ENCODE measurements at places on chromosomes 4 and X. TPM values are rescaled to one million over a fixed set of nuclear protein-coding genes. Genes with fewer than 3 reads are reported as not detected.

DNA sequence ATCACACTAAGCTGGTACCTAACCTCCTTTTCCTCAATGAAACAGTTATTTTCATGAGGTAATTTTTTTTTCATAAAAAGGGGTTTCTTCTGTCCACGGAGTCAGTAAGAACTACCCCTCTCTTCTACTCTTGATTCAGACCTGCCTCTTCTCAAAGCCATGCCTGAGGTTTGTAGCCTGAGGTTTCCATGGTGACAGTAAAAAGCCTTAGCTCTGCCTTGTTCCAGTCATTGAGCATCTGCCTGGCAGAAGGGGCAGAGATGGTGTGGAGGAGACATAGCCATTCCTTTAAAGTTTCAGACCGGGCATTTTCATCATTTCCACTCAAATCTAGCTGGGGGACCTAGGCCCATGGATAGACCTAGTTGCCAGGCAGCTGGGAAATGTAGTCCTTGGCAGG is 135.5 kb downstream of the REPS2 start:
- no peak for DNase-seq

- DNase-seq, result no peak
These were observed 410.9 kb downstream of the PCDH10 start for GRCh38 chr4:133559987-133560386.

- DNase-seq, result peak; percentile 42
These were observed 335.0 kb downstream of the BMPR1B start for GRCh38 chr4:95092766-95093165.

- DNase-seq, result no peak
These were observed 272.7 kb upstream of the FAT4 start for GRCh38 chr4:125042041-125042440.

DNA sequence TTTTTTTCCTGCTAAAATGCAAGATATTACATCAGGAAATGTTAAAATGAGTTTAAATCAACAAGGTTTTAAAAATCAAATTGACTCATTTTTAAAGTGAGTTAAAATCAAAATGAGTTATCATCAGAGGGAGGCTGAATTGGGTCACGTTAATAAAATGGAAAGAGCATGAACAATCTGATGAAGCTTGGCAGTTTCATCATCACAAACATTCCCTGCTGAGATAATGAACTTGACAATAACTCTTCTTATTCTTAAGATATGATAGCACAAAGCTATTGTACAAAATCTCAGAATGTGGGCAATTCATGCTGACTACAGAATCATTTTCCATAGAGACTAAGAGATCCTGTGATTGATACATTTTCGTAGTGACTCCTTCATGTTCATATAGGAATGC is 1086.7 kb downstream of the STIM2 start:
- no peak for DNase-seq

- peak; percentile 90 for DNase-seq
These were observed 24.5 kb downstream of the ELF4 start for GRCh38 chrX:130085551-130086446.

- DNase-seq, result no peak
These were observed 6.9 kb upstream of the SMIM43 start for GRCh38 chr4:121771869-121772268.

GRCh38 chrX:54807524-54808108 is at the start of gene MAGED2:
TSS of gene MAGED2 (plus strand) at chrX:54807745. CDS start at chrX:54809332, 1,587 bp downstream.
- DNase-seq, result peak; percentile 68

DNA sequence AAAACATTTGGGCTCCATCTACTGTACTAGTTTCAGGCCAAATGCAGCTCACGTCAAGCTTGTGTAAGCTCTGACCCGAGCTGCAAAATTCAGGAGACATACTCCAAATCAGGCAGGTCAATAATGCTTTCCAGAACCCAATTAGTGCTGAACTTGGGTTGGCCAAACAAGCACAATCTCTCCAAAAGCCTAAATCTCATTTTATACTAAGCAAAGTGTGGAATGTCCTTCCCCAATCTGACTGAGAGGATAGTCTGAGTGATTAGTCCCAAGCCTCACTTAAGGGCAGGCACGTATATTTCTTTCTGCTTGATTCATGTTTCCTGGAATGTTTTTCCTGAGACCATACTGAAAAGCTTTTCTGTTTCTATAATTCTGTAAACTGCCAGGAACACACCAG is 79.9 kb downstream of the NKX6-1 start:
- no peak for DNase-seq

GRCh38 chr4:121094297-121094966 is 22.1 kb upstream of the NDNF start:
- no peak for DNase-seq

GRCh38 chr4:153750197-153750817 is 9.5 kb downstream of the RNF175 start:
- DNase-seq, result peak; percentile 69

DNA sequence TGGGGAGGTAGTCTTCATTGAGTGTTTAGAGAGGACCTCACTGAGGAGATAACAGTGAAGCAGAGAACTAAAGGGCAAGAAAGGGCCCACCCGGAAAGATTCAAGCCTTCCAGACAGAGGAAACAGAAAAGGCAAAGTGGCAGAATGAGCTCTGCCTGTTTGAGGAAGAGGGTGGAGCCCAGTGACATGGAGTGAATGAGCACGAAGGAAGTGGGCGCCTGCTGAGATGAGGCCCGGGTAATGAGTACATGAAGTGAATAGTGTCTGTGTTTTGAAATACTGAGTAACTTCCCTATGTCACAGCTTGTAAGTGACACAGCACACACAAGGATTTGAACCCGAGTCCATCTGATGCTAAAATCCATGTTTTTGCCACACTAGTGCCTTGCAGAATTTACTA is 32.5 kb upstream of the TLR2 start:
- no peak for DNase-seq

DNA sequence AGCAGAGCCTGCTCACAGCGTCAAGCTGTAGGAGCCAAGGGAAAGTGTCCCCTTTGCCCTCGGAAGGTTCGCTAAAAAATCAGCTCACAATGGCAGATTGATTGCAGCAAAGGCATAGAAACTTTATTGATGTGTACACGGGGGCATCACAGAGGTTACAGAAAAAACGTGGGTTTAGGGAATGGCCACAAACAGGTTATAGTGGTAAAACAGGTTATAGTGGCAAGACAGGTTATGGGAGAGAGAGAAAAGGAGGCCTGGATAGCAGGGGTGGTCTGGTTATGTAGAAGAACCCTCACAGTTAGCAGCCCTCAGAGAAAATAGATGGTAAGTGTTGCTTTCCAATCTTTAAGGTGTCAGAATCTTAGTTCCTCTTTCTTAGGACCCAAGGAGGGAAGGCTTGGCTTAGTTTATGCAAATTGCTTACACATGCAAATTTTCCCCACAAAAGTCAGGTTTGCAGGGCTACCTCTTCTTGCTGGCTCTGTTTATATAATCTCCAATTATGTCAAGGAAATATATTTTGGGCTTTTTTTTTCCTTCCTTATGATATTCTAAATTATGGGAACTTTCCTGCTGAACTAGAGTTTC is 113.7 kb downstream of the BMP15 start:
- DNase-seq, result no peak

DNA sequence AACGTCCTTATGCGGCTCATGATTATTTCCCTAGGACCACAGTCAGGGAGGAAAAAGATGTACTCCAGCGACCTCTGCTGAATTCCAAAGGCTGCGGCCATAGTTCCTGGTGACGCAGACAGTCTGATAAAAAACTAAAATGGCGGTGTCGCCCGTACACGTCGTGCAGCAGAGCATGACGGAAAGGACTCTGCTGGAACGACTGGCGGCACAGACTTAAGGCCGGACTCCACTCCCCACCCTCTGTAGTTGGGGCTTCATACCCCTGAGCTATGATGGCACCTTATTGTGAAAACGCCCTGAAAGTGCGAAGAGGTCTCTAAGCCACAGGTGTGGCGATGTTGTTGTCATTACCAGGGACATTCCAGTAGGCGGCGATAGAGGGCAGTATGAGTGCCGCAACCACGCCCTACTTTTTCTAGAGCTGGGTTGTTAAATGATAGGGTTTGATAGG is 90.0 kb upstream of the EDA2R start:
- peak; percentile 39 for DNase-seq

DNA sequence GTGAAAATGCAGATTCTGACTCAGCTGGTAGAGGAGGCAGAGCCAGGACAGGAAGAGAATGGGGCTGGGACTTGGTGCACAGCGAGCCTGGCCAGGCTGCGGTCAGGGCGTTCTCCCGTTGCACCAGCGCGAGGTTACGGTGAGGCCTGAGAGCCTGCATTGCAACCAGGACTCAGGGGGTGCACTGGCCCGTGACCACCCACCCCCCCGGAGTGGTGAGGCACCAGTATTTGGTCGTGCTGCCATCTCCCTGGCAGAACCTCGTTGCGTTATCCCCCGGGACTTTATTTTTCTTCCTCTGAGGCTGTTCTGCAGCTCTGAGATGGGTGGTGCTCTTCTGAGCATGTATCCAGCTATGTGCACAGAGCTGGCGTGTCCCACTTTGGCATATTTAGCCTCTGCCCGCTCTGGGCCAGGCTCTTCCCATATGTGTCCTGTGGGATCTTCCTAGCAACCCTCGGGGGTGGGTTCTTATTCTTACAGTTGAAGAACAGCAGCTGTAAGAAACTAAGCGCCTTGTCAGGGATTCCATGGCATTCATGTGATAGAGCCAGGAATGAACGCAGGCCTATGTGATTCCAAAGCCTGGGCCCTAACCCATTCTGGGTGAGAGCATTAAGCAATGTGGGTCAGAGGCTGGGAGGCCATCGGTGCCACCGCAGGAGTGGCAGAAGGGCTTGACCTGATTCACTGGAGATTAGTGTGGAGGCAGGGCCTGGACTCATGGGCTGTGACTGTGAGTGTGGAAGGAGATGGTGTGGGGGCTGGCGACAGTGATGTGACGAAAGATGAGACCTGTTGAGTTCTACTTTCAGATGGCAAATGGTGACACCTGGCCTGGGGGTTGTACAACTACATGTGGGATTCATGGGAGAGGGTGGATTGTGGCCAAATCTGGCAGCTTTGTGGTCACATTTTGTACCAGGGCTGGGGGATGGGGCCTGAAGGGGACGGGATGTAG is 3.1 kb downstream of the TADA2B start:
- no peak for DNase-seq

DNA sequence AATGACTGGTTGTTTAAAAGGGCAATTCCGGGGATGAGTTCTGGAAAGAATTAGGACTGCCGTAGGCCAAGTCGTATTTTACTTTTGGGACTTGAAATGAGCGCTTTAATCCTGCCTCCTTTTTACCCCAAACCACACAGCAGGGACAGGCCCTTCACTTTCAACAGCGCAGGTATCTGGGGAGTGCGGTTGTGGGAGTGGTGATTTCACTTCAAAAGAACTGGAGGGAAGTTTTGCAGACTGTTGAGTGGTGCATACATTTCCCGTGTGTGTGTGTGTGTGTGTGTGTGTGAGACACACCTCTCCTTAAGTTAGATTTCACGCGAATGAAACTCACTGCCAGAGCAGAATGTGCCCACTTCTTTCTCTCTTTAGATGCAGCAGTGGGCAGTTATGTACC is 2.8 kb downstream of the NHS start:
- no peak for DNase-seq

- DNase-seq, result no peak
These were observed 108.3 kb downstream of the TBC1D19 start for GRCh38 chr4:26692014-26692726.

GRCh38 chrX:69314436-69315348 is 149.4 kb upstream of the PJA1 start:
- no peak for DNase-seq

- peak; percentile 39 for DNase-seq
These were observed 182.0 kb upstream of the NEIL3 start for GRCh38 chr4:177127658-177128057.

DNA sequence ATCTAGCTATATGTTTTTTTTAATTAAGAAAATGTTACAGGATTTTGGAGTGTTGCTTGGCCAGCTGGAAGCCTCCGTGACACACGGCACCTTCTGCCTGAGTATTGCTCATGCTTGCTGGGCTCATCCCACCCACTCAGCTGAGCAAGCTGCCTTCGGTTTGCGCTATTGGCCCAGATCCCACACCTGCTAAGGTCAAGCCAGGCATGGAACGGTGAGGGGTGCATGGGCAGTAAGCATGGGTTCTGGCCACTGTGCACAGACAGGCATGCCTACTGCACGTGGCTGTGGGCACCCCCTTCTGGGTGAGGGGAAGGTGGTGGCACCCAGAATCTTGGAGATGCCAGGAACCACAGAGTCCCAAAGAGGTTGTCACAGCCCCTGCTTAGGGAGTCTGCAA is 1178.4 kb upstream of the PCDH7 start:
- no peak for DNase-seq

Gene DCLK2
- 4.6 TPM for total RNA-seq

Gene PLA2G12A
- 21.6 TPM for total RNA-seq

Gene STEEP1
- total RNA-seq, result 23.1 TPM

Gene EGFL6
- not detected for total RNA-seq

Measured in endothelial cell of umbilical vein (primary cell).